Stimulated activated CD8-positive, alpha-beta memory T cell treated with anti-CD3 and anti-CD28 coated beads, Interleukin-2, amount 100 ng/mL, for 48 hours (primary cell): ENCODE measurements at places on chromosomes 1 and 21.

DNA sequence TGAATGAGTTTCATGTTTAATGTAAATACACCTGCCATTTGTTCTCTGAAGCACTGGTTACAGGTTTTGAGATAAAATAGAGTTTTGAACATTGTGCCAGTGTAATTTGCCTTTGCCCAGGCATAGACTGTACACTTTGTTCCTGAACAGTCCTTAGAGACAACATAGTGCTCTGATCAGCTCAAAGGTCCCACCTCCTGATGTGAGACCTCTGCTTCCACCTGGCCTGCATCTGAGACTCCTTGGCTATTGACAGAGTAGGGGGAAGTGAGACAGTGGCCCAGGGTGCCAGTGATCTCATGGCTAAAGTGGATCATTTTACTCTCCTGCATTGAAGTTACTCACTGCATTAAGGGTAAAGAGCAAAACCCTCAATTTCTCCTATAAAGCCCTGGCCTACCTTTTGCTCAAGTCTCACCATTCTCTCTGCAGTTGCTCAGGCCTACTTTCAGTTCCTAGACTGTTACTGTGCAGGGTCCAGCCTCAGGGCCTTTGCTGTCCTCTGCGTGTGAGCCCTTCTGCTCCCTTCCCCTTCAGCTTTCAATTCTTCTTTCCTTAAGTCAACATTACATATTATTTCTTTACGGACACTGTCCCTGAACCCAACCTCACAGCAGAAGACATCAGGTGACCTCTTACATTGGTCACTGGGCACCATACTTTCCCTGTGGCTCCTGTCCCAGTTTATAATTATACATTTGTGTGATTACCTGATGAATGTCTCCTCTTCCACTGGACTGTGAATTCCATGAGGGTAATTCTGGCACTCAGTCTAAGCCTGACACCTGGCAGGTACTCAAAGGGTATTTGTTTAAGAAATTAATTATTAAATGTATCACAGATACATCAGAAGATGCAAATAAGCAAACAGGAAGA lies 142.9 kb downstream of the ROR1 start:
- DNase-seq: no peak

GRCh38 chr21:38234395-38235142 lies 22.2 kb upstream of the KCNJ15 start:
- no peak for DNase-seq

DNA sequence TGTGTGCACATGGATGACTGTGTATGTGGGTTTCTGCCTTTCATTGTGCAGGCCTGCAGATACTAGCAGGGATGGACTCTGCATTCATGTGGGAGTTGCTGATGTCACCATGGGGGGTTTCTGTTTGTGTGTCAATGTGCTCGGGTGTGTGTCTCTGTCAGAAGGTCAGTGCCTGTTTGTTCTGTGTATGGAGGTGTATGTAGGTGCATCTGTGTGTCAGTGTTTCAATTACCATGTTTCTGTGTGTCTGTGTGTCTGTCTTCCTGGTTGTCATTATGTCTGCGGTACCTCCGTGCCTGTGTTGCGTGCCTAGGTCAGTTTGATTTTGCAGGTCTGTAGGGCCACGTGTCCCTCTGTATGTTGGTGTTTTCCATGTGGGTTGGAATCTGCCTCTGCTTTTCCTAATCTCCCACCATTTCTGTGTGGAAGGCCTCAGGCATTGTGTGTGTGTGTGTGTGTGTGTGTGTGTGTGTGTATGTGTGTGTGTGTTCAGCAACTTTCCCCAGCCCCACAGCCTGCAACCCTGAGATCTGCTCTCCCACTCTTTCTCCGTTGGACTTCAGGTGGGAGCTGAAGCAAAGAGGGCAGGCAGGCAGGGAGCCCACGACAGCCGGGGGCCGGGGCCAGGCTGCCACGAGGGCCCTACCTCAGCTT lies 36.7 kb upstream of the WASF2 start:
- DNase-seq: no peak

DNA sequence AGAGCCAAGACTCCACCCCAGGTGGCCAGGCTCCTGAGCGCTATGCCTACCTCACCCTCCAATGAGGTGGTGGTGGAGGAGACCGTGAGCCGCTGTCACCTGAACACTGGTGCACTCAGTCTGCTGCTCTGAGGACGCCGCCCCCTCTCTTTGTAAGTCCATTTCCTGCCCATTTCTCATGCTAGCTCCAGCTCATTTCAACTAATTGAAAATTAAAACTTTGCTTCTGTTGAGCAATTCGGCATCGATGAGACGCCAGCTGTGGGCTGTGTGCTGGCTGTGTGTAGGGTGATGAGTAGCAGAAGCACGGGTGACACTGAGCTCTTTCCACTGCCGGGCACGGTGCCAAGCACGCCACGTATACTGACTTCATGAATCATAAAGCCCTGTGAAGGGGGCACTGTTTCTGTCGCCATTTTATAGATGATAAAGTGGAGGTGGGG lies 11.2 kb downstream of the TNFRSF1B start:
- peak; percentile 94 for DNase-seq

- DNase-seq: no peak
Observed at GRCh38 chr1:92567211-92567868, 80.6 kb upstream of the GFI1 start.

- no peak for DNase-seq
Observed at GRCh38 chr1:3186526-3186921, 117.5 kb downstream of the PRDM16 start.

DNA sequence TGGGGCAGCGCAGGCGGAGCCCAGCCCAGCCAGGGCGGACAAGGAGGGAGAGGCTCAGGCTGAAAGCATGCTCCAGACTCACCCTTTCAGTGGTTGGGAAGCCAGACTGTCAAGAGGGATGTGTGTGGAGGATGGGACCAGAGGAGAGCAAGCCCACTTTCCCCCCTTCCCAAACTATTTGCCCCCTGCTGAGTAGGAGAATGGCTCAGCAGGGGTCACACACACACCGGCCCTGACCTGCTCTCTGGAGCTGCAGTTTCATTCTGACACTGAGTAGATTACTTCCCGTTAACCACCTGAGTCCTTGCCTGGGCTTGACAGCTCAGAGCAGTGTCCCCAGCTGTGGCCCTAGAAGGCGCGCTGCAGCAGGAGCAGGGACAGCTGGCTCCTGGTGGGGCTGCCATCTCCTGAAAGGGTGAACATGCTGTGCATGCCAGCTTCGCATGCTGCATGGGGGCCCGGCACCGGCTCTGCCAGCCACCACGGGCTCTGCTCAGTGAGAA lies 51.6 kb upstream of the CNTN2 start:
- DNase-seq: no peak

DNA sequence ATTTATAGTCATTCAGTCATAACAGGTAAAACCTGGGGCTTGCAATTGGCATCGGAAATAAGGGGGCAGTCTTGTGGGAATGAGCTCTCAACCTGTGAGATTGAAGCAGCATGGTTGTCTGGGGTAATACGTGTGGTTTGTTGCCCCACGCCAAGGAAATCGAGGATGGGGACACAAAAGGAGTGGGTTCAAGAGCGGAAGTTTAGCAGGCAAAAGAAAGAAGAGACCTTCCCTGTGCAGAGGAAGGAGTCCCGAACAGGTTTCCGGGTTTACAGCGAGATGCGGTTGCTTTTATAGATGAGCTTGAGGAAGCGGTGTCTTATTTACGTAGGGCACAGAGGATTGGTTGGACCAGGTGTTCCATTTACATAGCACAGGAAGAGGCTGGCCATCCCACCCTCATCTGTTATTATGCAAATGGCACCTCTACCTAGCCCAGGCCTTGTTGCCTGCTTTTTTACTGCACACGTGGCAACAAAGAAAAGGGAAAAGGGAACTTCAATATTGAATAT lies 37.3 kb downstream of the IFNAR1 start:
- no peak for DNase-seq

- DNase-seq: no peak
Observed at GRCh38 chr1:51170342-51170741, 65.7 kb upstream of the RNF11 start.

- DNase-seq: no peak
Observed at GRCh38 chr1:183516725-183517124, 44.4 kb downstream of the SMG7 start.

DNA sequence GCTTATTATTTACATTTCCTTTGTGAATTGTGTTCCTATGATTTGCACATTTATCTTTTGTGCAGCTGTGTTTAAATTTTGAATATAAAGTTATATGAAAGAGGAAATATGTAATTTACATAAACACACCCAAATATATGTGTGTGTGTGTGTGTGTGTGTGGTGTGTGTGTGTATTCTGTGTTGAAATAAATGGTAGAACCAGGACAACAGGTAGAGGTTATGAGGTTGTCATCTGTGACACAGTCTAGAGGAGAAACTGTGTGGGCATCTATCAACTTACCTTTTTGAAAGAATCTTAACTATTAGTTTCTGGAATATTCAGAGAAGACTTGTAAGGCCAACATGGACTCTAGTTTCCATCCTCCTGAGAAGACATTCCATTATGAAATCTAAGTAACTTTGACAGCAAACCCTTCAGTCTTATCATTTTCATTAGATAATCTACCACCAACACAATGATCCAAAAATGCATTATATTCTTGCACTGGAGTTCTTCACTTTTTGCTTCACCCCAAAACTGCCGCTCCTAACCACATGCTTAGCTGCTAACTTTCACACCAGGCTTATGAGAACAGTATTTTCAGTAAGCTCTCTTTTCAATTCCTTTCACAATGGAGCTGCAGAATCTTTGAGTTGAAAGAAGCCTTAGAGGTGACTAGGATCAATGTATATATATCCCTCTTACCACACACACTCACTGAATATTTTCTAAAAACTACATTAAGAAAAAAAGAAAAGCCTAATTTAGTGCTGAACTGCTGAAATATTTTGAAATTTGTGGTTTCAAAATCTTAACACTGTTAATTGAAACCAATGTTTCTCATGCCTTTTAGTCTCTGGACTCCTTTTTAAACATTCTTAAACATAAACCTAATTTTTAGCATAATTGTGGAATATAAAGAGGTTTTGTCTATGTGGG lies 21.8 kb downstream of the PTPRC start:
- DNase-seq: no peak

DNA sequence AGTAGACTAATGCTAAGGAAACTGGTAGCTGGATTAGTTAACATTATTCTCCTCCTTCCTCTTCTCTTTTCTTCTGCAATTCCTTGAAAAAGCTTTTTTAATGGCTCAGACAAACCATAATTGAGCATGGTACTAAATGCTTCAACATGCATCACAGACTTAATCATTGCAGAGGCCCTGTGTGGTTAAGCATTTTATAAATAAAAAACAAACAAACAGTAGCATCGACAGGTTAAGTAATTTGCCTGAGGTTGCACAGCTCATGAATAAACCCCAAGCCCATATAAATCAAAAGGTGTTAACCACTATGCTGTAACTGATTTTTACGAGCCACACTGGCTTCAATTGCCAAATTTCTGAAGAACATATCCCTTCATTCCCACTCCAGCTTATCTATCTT lies 462.1 kb downstream of the LMO4 start:
- no peak for DNase-seq

DNA sequence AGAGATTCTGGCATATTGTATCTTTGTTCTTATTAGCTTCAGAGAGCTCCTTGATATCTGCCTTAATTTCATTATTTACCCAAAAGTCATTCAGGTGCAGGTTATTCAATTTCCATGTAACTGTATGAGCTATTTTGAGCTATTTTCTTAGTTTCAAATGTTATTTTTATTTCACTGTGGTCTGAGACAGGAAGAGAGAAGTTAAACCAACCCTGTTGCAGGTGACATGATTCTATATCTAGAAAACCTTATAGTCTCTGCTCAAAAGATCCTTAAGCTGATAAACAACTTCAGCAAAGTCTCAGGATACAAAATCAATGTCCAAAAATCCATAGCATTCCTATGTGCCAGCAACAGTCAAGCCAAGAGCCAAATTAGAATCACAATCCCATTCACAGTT lies 1644.0 kb upstream of the B3GALT2 start:
- DNase-seq: no peak

DNA sequence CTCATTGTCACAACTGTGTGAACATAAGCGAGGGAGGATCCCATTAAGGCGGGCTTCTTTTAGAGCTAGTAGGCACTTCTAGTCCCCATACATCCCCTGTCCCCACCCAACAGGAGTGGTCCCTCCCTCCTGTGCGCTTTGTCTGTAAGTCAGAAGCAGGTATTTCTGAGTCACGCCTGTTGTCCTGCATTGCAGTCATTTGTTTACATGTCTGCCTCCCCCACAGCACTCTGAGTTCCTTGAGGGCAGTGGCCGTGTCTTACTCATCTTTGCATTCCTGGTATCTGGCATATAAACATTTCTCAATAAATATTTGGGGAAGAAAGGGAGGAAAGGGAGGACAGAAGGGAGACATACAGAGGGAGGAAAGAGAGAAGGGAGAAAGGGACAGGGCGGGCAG lies 40.3 kb downstream of the PLEKHA6 start:
- DNase-seq: no peak

- no peak for DNase-seq
Observed at GRCh38 chr1:3181956-3182355, 113.0 kb downstream of the PRDM16 start.

DNA sequence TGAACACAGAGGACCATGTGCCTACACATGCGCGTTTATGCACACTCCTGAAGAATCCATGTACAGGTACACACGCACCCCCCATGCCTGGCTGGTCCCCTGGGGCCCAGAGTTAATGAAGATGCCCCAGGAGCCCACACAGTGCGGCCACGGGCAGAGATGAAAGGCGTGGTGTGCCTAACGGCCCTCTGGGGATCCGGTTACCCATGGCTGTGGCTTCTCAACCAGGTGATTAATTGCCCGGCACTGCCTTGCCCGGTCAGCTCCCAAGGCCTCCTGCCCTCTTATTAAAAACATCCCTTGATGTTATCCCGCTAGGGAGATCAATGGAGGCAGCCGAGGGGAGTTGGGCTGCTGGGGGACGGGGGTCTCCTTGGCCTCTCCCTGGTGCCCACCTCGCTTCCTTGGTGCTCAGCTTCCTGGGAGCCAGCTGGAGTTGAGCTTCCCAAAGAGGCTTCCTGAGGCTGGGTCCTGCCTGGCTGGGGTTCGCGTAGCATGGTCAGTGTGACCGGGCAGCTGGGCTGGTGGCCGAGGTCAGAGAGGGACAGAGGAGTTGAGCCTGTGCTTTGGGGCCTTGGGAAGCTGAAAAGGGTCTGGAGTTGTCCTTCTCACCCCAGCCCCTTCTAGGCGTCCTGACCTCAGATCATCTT lies 75.0 kb upstream of the WNT4 start:
- no peak for DNase-seq

DNA sequence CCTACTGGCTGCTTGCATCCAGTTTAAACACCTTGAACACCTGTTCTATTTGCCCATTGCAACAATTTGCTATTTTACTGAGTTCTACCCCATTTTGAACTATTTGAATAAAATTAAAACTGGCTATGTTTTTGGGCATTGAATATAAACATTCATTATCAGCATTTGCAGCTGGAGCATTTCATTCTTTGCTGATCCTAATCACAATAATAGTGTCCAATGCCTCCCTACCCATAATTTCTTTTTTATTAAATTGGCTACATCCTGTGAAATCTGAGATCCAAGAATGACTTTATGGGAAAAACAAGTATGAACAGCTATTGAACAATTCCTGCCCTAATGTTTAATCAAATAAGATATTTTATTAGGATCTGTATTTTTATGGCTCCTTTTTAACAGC lies 447.9 kb downstream of the PLA2G4A start:
- DNase-seq: no peak

- peak; percentile 13 for DNase-seq
Observed at GRCh38 chr1:111475701-111476100, 1.9 kb downstream of the C1orf162 start.
